ENCODE measurements at places on chromosomes 2 and 18.

DNA sequence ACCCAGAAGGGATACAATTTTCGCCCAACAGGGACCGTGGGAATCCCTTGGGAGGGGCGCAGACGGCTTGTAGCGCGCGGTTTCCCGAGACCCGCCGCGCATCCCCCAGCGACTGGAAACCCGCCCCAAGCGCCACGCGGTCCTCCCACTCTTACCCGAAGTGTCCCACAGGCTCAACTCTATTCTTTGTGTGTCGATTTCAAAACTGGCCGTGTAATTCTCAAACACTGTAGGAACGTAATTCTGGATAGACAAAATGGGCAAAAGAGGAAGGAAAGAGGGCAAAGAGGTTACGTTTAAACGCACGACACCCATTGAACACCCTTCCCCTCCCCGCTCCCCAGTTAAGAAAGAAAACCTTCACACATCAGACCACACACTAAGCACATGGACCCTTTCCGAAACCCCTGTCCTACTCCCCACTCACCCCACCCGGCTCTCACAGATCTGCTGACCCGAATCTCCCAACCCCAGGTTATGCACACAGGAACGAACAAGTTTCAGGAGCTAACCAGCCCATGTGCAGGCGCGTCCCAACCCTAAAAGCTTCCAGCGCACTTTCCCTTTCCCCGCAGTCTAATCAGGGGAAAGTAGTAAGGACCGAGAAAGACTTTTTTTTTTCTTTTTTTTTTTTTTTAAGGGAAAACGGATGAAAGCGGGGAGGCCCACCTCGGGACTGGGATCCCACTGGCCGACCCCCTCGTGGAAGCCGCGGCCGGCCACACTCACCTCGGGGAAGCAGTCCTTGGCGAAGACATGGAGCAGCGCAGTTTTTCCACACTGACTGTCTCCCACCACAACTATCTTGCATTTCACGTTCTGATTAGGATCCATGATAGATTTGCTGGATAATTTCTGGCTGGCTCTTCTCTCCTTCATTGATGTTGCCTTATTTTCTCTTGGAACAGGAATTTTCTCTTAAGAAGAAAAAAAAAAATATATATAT, 655 bp downstream of the RND3 start:
- peak; percentile 59 for DNase-seq

- no peak for DNase-seq
Observed at GRCh38 chr2:237909075-237909695, 49.8 kb downstream of the RAMP1 start.

DNA sequence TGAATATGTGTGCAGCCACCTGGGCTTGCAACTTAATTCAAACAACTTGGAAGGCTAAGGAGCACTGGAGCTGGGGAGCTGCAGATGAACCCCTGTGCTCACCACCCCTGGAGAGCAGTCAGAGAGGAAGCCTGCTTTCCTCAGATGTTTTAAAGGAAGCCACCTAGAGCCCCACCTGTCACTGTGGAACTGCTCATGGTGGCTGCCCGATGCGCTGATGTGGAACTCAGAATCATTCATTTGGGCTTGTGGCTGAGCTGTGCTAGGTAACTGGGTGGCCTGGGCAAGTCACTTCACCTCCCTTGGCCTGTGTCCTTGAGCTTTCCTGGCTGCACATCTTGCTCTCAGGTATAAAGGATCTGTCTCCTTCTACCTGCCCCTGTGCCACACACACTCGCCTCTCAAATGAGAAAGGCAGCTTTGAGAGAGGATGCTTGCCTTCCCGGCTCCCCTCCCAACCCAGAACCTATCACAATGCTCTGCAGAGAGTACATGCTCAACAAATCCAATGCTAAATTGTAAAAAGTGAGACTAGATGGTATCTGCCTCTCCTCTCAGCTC, 41.3 kb downstream of the BCL11A start:
- no peak for DNase-seq

GRCh38 chr2:20415511-20415918, 31.4 kb upstream of the RHOB start:
- DNase-seq = no peak

DNA sequence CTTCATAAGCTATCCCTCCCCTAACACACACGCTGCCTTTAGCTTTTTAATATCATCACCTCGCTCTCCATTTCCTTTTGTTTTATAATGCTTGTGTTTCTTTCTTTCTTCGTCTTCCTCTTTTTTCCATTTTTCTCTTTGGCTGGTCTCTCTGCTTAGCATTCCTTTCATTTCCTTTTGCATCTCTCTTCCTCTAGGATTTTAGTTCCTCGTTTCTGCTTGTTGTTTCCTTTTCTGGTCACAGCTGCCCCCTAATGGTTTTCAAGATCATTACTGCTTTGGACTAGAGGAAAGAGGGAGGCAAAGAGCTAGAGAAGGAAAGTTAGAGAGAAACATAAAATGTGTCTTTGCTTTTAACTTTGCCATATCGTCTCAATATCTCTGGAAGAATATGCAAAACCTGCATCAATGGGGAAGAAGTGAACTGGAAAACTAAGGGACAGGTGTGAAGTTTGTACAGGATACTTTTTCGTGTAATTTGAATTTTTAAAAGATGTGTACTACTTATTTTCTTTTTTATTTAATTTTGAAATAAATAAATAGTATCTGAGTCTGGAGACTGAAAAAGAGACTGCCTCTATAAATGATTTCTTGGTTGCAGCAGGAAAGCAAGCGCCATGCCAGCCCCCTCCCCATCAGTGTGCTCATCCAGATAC, 6.3 kb upstream of the NRP2 start:
- no peak for DNase-seq

- no peak for DNase-seq
Observed at GRCh38 chr2:182463760-182464159, 36.9 kb upstream of the PDE1A start.

DNA sequence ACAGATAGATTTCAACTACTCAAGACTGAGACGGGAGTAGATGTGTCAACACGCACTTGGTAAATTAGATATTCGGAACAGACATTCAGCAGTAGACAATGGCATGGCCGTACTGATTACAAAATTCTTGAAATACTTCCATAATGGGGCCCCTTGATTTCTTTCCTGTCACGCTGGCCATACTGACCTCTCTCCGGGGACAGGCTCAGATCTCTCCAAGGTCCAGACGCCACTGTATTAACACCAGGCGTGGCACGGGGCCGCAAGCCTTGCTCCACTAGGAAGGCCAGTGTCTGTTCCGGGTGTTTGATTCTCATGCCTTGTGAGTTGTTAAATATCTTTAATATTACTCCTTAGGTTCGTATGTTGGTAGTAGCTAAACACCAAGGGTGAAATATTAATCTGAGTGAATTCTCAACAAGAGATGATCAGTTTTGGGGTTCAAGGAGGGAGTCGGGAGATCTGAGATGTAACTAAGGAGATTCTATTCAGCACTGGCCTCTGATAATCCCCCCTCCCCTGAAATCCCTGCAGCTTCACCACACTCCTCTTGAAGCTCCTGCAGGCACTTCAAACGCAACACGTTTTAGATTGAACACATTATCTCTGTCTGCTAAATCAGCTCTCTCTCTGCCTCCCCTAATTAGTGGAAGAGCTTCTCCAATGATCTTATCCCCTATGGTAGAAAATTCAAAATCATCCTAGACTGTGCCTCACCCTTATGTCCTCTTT, 2.2 kb upstream of the EHD3 start:
- DNase-seq = no peak

- no peak for DNase-seq
Observed at GRCh38 chr2:176652300-176653182, 383.3 kb downstream of the MTX2 start.

DNA sequence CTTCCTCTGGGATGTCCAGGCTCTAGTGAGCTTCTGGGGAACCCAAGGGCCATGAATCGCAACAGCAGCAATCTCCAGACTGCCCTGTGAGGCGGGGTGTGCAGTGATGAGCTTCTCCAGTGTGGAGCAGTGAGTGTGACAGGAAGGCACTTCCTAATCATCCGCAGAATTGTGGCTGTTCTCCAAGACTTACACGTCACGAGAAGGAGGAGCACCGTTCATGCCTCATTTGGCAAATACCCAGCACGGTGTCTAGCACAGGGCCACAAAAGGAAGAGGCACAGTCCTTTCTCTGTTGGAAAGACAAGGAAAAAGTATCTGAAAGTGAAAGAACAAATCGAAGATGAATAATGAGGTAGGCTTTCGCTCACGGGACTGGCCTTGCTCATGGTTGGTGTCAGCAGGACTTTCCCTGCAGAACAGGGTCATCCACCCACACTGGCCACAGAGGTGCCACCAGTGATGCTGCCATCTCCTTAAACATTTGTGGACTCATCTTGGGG, 125.1 kb upstream of the HAAO start:
- no peak for DNase-seq

DNA sequence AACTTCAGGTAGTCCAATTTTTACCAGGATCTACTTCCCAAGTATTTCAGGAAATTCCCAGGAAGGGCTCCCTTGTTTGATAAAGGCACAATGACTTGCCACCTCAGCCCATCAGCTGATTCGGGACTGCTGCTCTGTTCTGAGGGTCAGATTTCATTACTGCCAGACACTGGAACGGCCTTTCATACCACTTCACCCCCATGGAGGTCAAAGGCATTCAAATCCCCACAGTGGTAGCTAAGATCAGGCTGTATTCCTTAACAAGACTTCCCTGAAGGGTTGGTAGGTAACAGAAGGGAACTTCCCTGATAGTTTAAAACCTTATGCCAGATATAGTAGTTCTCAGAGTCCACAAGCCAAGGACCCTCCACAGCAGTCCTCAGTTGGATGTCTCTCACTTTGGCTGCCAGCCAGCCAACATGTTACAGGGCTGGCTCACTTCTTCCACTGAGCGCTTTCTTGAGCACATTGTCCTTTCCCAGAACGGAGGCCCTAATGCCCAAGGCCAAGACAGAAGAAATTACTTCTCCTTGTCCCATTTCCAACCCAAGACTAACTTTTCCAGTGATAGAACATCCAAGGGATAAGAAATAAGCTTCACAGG, 40.0 kb upstream of the GLS start:
- DNase-seq = no peak

GRCh38 chr18:6414118-6414722, 491 bp downstream of the L3MBTL4 start:
- DNase-seq = peak; percentile 58

- no peak for DNase-seq
Observed at GRCh38 chr2:96552315-96553175, 16.0 kb downstream of the ARID5A start.

- no peak for DNase-seq
Observed at GRCh38 chr2:118714118-118714517, 133.3 kb downstream of the EN1 start.

- DNase-seq = no peak
Observed at GRCh38 chr2:208541989-208542464, 135.4 kb downstream of the PTH2R start.
